WERI-Rb-1 (cell line): ENCODE measurements at places on chromosomes 5 and 9.

DNA sequence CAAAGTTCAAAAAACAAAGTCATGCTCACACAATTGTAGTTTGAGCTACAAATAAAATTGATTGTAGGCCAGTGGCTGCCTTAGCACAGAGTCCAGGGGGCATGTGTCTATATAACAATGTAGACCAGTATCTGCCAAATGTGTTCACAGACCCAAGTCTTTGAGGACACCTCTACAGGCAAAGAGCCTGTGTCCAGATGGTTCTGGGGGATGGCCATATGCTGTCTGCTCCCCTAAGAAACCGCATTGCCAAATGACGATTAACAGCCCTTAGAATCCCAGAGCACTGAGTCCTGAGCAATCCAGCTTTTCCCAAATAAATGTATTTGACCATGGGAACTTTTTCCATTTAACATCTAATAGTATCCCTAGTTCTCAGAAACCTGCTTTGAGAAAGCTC is 169.6 kb downstream of the ADCY2 start:
- DNase-seq, result peak; percentile 49

- no peak for DNase-seq
Observed at GRCh38 chr9:87650611-87651295, 75.2 kb upstream of the CTSL start.

DNA sequence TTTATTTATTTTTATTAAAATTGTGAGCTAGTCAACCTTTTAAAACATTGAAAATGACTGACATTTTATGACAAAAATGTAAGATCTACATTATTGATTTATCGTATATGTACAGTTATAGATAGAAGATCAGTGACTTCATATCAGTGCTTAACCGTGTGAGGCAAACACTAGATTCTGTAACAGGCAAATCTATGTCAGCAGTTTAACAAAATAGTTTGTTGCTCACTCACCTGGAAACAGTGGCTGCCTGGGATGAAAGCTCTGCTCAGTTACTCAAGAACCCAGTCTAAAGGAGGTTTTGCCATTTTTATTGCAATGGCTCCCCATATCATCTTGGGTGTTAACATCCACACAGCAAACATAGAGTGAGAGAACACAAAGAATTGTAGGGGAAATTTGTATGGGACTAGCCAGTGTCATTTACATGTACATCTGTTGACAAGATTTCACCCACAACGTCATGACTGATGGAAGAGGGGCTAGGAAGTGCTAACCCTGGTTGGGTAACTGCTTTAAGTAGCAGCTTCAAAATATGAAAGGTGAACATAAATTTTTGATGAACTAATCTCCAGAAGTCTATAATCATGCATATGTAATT is 49.0 kb downstream of the SGCD start:
- DNase-seq, result no peak

- DNase-seq, result no peak
Observed at GRCh38 chr9:97280755-97281330, 26.6 kb upstream of the CCDC180 start.

DNA sequence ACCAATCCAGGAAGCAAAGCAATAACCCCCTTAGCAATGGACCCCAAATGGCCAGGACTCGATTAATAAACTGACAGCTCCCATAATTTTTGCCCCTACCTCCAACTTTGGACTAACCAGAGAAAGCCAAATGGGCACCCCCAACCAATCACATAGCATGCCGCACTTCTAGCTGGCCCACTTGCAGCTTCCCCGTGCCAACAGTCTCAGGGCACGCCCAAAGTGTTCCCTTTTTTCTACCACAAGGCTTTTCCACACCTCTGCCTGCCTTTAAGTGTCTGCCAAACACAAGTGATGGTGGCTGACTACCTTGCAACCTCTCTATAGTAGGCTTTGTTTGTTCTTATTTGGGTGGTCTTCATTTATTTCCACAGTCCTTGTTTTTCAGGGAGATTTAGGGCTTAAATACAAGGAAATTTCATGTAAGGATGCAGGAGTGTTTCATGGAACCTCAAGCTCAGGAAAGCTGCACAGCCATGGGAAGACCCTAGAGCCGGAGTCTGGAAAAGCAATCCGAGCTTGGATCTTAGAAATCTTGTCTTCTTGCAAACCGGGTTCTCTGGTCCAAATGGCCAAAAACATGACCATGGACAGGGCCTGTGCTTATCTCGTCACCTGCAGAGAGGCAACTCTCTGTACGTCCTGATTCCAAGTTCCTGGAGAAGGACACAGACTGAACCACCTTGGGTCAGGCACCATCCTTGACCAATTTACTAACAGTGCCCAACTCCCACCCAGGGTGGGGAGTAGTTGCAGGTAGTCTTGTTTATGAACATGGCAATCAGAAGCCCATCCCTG is 89.2 kb downstream of the THBS4 start:
- no peak for DNase-seq

GRCh38 chr5:111337133-111337532 is 112.9 kb downstream of the CAMK4 start:
- no peak for DNase-seq

- DNase-seq, result no peak
Observed at GRCh38 chr5:131394128-131394527, 130.3 kb downstream of the CDC42SE2 start.

- no peak for DNase-seq
Observed at GRCh38 chr5:106116682-106117081, 1554.1 kb downstream of the EFNA5 start.

- DNase-seq, result no peak
Observed at GRCh38 chr9:88193766-88194165, 55.5 kb upstream of the SPATA31C2 start.

GRCh38 chr5:172785429-172786088 is 14.6 kb upstream of the DUSP1 start:
- no peak for DNase-seq

- DNase-seq, result no peak
Observed at GRCh38 chr5:66666778-66667177, 70.6 kb downstream of the MAST4 start.

- no peak for DNase-seq
Observed at GRCh38 chr5:129046151-129046550, 48.4 kb upstream of the ISOC1 start.

- DNase-seq, result no peak
Observed at GRCh38 chr9:136835932-136836904, 6.1 kb upstream of the AJM1 start.

DNA sequence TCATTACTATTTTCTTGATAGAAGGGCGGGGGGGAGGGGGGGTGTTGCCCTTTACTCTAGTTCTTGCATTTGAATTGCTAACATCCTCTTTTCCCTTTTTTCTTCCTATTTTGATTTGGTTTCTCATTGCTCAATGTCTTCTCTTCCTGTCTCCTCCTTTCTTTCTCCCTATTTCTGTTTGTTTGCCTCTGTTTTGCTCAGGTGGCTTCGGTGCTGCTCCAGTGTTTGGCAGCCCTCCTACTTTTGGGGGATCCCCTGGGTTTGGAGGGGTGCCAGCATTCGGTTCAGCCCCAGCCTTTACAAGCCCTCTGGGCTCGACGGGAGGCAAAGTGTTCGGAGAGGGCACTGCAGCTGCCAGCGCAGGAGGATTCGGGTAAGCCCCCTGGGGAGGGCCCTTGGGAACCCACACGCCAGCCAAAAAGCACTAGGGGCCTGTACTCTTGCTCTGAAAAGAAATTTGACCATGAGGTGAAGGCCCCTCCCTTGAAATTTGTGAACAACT is 48.3 kb downstream of the FAM78A start:
- no peak for DNase-seq

DNA sequence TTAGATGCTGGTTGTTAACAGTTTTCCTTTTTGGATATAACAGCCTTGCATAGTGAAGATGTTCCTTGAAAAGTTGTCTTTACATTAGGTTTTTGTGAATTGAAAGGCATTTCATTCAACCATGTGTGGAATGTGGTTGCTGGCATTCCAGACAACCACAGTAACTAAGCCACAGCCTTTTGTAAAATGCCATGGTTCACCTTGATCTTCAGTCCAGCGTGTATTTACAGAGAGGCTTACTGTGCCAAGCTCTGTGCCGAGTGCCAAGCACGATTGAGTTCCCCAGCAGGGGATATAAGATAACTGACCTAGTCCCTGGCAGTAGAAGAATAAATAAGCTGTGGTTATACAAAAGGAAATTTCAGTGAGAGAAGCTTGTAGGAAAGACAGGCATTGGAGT is 4.9 kb downstream of the EXOSC2 start:
- no peak for DNase-seq

DNA sequence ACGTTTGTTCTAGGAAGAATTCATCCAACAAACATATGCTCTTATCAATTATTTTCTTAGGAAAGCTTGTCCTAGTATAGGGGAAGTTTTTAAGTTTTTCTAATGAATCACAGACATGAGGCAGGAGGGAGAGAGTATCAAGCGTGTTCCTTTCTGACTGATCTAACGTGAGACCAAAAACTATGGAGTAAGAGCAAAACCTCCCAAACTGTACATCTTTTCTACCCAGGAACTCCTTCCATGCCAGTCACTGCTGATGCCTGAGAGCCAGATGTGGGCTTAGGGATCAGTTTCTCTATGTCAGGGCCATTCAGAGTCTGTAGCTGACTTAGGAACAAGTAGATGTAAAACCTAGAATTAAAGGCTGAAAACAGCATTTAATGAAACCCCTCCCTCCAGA is 51.7 kb upstream of the NFIB start:
- no peak for DNase-seq

DNA sequence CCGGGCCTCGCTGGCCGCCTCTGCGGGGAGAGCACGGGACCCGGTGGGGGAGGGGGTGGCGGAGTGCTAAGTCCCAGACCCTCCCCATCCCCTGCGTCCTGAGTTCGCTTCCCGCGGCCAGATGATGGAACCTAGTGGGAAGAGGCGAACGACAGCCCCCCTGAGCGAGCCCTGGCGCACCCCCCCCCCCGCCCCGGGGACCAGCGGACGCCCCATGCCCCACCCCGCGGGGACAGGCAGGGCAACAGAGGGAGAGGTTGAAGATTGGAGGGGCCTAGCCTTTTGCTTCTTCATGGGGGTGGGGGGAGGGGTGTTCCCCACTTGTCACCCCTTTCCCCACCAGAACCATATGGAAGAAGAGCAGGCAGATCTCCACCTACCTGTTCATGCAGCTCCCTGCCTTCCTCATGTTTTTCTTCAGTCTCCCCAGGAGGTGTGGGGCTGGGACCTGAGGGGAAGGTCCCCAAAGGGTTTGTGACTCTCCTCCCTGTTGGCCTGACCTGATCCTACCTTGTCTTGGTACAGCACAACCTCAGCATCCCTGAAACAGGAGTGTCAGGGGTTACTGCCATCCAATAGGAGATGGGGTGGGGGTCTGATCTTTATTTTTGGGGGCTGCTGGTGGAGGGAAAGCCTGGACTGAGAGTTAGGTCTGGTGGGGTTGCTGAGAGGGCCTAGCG is 485 bp downstream of the FAM53C start:
- DNase-seq, result no peak

GRCh38 chr5:32058101-32058500 is 116.0 kb downstream of the GOLPH3 start:
- DNase-seq, result no peak

GRCh38 chr9:107597743-107598217 is 108.2 kb upstream of the KLF4 start:
- DNase-seq, result no peak

DNA sequence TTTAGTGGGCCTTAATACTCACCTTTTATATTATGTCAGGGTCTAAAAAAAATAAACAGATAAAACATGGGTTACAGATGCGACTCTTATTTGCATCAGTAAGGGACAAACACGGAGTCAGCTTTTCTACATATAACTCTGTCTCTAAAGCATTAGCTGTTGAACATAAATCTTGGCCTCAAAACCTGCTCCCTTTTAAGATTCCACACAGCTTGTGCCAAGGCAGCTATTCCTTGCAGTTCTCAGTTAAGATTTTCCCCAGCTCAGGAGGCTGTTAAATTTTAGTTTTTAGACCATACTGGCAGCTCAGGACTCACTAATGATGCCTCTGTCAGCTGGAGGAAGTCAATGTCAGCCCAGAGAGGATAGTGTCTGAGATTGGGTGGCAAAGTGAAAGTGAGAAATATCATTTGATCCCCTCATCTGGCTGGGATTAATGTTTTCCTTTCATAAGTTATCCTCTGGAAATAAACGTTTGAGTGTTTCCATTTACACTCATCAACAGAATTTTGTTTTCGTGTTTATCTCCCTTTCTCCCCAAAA is 287.5 kb downstream of the ELAVL2 start:
- no peak for DNase-seq

DNA sequence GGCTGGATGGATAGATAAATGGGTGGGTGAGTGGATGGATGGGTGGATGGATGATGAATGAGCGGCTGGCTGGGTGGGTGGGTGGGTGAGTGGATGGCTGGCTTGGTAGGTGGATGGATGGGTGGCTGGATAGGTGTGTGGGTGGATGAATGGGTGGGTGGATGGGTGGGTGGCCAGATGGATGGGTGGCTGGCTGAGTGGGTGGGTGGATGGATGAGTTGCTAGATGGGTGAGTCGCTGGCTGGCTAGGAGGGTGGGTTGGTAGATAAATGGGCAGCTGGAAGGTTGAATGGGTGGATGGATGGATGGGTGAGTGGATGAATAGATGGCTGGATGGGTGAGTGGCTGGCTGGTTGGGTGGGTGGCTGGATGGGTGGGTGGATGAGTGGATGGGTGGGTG is 27.9 kb upstream of the CEP72 start:
- no peak for DNase-seq

GRCh38 chr5:109357807-109358206 is 52.0 kb downstream of the PJA2 start:
- no peak for DNase-seq

GRCh38 chr5:154755361-154756008 is at the start of gene LARP1:
Gene LARP1 (plus strand): TSS chr5:154755377. CDS start chr5:154755758, 381 bp downstream.
- DNase-seq, result peak; percentile 41

DNA sequence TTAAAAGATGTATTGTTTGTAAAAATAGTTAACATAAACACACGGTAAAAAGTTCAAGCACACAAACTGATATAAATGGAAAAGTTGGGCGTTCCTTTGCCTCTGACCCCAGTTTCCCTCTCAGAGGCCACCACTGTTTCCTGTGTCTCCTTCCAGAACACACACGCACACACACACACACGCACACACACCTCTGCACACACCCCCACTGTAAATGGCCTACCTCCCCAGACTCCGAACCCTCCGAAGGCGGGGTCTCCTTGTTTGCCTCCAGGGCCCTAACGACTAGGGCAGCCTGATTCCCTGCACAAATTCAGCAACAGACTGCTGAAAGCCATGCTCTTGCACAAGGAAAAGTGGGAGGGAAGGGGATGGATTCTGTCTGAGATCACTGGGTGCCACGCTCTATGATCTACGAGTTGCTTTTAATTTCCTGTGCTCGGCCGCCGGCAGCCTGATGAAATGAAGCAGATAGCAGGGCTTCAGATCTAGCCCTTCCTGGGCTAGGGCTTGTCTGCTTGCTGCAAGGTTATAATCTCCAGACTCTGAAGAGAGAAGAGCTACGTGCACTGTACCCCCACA is 184.0 kb upstream of the IL12B start:
- DNase-seq, result no peak
